ENCODE measurements at places on chromosomes 16 and 17.

DNA sequence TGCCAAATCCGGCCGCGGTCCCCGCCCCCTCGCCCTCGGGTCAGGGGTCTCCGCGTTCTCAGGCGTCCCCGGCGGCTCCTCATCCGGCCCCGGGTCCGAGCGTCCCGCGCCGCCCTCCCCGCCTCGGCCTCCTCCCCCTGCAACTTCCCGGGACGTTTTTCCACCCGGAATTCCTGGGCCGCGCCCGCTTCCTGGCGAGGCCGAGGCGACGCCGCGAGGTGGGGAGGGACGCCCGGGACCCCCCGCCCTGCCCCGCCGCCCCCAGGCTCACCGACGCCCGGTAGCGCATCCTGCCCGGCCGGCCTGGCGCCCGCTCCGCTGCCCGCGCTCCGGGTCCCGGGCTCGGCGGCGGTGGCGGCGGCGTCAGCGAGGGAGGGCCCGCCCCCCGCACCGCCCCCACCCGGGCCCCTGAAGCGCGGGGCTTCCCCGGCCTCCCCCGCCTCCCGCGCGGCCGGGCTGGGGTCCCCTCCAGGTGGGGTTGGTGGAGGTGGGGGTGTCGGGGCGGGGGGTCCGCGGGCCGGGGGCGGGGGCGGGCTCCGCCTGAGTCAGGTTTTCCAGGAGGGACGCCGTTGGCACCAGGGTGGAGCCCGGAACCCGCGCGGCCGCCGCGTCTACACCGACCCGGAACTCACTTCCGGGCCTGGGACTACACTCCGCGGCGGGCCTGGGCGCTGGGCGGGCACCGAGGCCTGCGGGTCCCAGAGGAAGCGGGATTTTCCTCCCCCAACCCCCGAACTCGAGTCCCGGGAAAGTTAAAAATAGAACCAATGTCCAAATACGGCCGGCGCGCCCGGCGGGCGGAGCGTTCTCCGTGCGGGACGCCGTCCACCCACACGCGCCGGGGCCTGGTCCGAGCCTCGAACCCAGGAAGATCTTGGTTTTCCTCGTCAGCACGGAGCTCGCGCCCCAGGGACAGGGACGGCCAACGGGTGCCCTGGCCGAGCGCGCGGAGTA lies 6.8 kb downstream of the MYO1C start:
- no peak for DNase-seq

- no peak for DNase-seq
Measured at GRCh38 chr17:79473876-79474440, 136.9 kb downstream of the RBFOX3 start.

- DNase-seq, result no peak
Measured at GRCh38 chr17:44216173-44216572, 3.3 kb downstream of the UBTF start.

DNA sequence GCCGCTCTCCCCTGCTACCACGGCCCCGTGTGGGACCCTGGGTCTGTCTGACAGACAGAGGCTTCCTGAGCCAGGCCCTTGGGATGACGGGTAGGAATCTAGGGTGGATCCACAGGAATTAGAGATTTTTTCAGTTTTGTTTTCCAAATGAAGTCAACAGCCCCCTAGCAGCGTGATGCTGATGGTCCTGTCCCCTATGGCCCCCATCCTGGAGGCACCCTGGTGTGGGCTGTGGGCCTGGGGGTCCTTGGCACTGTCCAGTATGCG lies 15.5 kb downstream of the CENPX start:
- no peak for DNase-seq

- no peak for DNase-seq
Measured at GRCh38 chr17:65181237-65182061, 44.3 kb downstream of the RGS9 start.

DNA sequence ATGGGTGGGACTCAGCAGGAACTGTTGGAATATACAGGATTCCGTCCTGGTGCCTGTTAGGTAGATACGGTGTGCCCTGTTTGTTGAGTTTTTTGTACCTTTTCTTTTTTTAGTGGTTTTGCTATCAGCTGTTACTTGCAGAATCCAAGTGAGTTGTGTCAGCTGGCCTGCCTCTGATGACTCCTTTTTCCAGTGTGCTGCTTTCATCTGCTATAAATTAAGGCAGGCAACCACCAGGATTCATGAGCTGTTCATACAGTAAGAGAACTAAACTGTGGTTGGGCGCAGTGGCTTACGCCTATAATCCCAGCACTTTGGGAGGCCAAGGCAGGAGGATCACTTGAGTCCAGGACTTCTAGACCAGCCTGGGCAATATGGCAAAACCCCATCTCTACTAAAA lies 79.9 kb downstream of the WNT3 start:
- DNase-seq, result no peak

DNA sequence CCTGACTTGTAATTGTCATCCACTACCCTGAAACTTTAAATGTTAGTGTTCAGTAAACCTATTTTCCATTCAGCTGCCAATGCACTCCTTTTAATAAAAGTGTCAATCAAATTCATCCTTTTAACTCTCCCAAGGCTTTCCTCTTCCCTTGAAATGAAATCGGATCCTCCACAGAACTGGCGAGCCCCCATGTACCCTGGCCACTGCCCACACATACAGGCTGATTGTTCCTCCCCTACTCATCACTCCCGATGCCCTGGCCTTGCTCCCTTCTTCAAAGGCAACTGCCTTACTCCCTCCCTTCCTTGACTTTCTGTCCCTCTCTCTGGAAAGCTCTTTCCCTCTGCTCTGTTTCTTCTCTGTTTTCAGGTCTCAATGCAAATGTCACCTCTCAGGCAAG lies 7.6 kb downstream of the KRT33A start:
- no peak for DNase-seq

DNA sequence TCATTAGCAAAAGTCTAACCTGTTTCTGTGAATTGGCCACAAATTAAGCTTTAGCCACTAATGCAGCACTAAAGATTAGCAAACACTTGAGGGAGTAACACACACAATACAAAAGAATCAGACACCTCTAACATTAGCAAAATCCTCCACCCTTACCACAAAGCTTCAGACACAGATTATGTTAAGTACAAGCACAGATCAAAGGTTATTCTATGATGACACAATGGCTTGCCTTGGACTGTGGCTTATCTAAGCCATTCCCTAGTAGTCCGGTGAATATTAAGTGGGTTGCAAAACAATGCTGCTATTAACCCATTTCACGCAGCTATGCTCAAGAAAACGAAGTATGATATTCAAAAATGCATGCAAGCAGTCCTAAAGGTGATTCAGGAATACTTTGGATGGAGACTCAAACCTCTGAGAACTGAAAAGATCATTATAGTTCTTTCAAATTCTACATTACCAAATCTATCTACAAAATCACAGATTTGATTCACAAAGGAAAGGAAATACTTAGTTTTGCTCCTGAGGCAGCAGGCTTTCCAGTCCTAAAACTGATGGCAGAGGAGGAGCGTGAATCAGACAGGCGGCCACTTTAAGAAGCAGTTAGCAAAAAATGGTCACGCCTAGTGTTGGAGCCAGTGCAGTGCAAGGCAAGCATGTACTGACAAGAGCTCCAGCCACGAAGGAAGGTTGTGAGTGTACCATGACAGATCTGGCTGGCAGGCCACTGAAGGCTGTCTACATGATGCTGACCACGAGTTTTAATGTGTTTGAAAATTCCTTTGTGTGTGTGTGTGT lies 67.2 kb downstream of the PARN start:
- no peak for DNase-seq

GRCh38 chr17:66714046-66715023 lies 120.6 kb upstream of the CACNG5 start:
- DNase-seq, result no peak

- DNase-seq, result no peak
Measured at GRCh38 chr17:78337244-78338109, 22.4 kb downstream of the SOCS3 start.

DNA sequence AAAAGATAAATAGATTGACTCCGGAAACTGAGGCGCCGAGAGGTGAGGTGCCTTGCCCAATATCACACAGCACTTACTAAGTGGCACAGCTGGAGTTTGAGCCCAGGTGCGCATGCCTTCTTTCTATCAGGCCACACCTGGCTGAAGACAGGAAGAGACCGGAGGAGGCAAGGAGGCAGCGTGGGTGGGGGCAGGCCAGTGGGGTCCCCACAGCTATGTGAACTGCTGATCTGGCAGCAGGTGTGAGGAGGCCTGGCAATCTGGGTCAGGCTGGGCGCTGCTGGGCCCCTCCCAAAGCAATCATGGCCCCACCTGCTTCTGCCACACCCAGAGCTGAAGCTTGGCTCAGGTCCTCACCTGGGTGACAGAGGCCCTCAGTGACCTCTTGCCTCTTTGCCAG lies 1.9 kb upstream of the GDPD3 start:
- no peak for DNase-seq

- DNase-seq, result no peak
Measured at GRCh38 chr17:34110315-34110714, 144.8 kb upstream of the CCL2 start.

DNA sequence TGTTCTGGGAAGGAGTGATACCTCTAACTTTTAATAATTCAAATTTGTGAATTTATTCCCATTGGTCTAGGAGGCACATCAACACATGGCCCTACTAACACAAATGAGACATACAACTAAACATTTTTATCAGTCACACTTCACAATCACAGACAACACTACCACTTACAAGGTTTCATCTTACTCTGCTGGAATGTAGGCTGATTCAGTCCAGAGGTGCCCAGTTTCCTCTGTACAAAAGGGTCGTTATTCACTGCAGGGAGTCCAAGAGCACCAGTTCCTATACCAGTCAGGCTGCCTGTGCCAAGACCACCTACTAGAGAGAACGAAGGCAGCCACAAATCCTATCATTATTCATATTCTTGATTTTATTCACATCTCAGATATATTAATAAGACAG lies 41.4 kb downstream of the SETD6 start:
- DNase-seq, result no peak

- DNase-seq, result peak; percentile 90
Measured at GRCh38 chr17:83161298-83162034, 82.1 kb downstream of the METRNL start.

GRCh38 chr17:67111808-67112207 lies 67.5 kb downstream of the CACNG1 start:
- no peak for DNase-seq

DNA sequence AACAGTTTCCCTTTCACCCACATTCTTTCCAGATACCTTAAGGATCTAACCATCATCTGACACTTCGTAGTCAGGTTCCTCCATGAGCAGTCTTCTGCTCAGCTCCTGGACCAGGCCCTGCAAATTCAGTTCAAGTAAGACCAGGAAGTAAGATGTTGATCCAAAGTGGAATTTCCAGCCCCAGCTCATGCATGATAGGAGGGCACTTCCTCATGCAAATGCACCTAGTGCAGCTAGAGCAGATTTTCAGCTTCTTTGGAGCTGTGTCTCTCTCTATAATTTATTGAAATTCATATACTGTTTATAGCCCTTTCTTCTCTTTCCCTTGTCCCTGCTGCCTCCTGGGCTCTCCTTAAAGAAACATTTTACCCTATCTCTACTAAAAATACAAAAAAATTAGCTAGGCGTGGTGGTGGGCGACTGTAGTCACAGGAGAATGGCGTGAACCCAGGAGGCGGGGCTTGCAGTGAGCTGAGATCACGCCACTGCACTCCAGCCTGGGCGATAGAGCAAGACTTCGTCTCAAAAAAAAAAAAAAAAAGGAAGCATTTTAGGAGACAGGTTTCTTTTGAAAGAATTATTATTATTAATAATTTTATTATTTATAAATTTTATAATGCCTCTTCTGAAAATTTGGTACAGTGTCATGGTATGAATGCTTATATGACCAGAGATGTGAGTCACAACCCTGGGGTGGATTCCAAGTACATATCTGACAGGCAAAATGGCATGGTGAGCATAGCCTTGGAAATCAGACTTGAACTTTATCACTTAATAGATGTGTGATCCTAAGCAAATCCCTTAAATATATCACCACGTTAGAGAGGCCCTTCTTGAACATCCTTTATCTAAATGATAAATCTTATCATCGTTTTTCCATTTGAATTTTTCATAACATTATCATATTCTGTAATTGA lies 94.3 kb downstream of the SSH2 start:
- DNase-seq, result no peak

DNA sequence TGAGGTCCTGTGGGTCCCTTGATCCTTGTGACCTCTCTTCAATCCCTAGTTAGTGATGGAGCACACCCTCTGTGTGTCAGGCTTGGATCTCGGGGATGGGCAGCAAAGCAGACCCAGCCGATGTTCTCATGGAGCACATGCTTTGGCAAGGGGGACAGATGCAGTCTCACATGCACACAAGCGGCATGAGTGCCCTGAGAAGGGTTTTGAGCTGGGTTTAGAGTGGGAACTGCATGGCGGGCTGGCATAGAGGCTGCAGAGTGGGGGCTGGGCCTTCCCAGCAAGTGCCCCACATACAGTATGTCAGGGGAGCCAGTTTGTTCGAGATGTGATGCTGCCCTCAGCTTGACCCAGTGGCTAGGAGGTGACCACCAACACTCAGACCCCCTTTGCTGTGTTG lies 41.6 kb downstream of the B9D1 start:
- no peak for DNase-seq

- DNase-seq, result peak; percentile 86
Measured at GRCh38 chr17:75404223-75404730, 1.2 kb downstream of the GRB2 start.

- no peak for DNase-seq
Measured at GRCh38 chr17:79595921-79596320, 14.9 kb downstream of the RBFOX3 start.

- DNase-seq, result no peak
Measured at GRCh38 chr16:81604960-81605383, 160.4 kb downstream of the CMIP start.

DNA sequence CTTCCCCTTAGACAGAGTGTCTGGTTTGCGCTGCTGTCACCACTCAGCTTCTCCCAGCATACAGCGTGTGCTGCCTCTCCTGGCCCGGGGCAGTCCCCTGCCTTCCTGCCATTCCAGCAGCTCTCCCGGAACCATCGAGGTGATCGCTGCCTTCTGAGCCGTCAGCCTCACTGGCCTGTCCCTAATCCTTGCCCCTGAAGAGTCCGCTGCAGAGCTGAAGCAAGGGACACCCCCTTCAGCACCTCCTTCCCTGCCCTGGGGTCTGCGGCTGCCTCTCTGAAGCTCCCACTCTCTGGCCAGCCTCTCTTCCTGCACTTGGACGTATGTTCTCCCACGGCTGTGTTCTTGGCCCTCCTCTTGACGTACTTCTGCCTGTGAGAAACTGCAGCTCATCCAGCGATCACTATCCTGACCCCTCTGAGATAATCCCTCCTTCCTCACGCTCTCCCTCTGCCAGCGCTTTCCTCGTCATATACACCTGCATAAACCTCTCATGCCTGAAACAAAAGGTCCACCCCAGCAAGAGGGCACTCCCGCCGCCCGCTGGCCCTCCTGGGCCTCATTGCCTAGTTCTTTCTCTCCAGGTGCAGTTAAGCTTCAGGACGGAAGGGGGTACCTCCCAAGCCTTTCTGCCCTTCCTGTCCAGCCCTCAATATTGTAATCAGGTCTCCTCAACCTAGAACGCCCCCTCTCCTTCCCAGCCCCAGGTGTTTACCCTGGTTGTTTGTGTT lies 220.6 kb upstream of the CHMP6 start:
- DNase-seq, result no peak

DNA sequence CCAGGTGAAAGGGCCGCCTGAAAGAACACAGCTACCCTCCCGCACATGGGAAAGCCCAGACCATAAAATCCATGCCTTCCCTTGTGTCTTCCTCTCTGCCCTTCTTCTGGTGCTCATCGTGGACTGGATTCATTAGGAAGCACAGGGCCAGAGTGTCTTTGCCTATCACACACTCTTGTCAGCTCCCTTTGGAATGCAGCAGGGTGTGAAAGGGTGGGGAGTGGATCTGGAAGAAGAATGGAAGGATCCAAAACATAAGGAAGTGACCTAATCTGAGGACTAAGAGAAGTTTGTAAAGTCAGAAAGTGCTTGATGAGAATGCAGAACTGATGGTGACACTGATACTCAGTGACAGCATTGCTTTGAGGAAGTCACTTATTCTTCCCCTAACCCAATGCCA lies 1147.3 kb upstream of the GOT2 start:
- no peak for DNase-seq

All from lower leg skin (tissue), 4 donors.